Left renal cortex interstitium (tissue), 4 donors: ENCODE measurements at places on chromosomes 6 and 20. TPM values are rescaled to one million over a fixed set of nuclear protein-coding genes. Genes with fewer than 3 reads are reported as not detected.

Gene GPR63
- polyA plus RNA-seq = 2.6 TPM

GRCh38 chr20:2142649-2143048 lies 41.0 kb downstream of the STK35 start:
- no peak for DNase-seq

DNA sequence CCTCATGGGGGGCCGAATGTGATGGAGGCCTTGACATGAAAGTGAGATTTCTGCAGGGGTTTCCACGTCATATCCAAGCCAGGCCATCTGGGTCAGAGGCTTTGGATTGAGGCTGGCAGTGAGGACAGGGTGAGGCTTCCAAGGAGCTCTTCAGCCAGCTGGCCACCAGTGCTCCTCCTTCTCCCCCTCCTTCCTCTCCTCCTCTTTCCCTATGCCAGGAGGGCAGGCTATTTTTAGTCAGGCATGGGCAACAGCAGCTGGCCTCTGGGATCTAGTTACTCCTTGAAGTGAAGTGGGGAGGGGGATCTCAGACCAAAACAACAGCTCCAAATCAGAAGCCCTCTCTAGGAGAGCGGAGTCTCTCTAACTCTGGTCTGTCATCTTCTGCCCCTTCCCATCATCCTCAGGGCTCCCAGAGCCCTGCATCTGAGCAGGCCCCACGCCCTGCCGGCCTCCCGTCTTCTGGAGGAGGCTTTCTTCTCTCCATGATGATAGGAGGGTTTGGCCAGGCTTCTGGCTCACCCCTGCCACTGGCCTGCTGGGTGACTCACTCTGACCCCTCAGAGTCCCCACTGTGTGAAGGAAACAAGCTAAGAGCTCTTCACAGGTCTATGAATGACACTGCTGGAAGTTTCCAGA lies 612 bp downstream of the TNNC2 start:
- no peak for DNase-seq

- no peak for DNase-seq
Measured at GRCh38 chr6:158042245-158042798, 60.7 kb downstream of the SYNJ2 start.

- DNase-seq = no peak
Measured at GRCh38 chr6:68593558-68593957, 41.5 kb upstream of the ADGRB3 start.

DNA sequence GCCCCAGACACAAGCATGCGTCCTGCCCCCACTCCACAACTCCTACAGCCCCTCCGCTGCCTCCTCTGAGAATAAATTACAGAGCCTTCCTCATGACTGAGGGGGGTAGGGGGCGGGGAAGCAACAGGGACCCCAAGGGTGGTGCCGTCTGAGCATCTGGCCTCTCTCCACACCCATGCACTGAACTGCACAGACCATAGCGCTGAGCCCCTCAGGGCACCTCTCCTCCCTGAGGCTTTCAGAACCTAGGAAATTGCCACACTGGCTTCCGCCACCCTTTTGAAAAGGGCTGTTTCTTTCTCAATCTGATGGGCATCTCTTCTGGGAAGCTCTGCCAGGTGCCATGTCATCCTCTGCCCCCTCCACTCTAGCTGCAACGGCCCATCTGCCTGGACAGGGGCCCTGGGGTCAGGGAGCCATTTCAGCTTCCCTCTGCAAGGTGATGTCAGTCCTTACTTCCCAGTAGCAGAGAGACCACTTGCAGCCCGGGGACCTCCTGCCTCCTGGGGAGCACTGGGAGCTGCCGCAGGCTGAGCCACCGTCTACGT lies 2.5 kb downstream of the CST7 start:
- DNase-seq = no peak

- no peak for DNase-seq
Measured at GRCh38 chr6:139990856-139991465, 616.5 kb upstream of the CITED2 start.
